ENCODE measurements at places on chromosomes 5 and 9. TPM values are rescaled to one million over a fixed set of nuclear protein-coding genes. Genes with fewer than 3 reads are reported as not detected.
A peak's percentile ranks its signal among the peaks of the same experiment; 100 is the strongest.

DNA sequence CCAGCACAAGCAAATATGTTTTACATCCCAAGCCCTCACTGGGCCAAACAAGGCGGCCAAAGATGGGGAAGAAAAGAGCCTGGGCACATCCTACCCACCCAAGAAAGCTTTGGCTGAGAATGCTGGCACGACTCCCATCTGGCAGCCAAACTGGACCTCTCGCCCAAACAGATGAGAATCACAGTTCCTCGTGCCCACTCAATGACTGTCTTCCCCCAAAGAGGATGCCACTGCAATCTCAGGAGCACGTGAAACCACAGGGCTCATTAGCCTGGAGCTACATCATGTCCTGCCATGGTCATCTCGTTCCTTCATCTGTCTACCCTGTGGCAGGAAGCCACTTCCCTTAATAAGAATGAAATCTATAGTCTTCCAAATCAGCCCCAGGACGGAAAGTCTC is 536.8 kb downstream of the BNC2 start:
- no peak for DNase-seq
- H3K27ac ChIP-seq, result no peak overlapping the region
- no peaks in the 10 kb centered on the region for H3K27me3 ChIP-seq
- no peaks in the 10 kb centered on the region for H3K4me1 ChIP-seq
- H3K36me3 ChIP-seq, result no peaks in the 10 kb centered on the region

- H3K4me3 ChIP-seq, result no peak overlapping the region
- peak; percentile 96 for DNase-seq
- peaks cover 33% of the 10 kb centered on the region for H3K4me1 ChIP-seq
- no peaks in the 10 kb centered on the region for H3K27me3 ChIP-seq
- no peaks in the 10 kb centered on the region for H3K36me3 ChIP-seq
- peak overlapping the region; percentile 82 for H3K27ac ChIP-seq
Measured at GRCh38 chr9:127862075-127863011, 7.9 kb upstream of the ENG start.

Gene PTCH1
- total RNA-seq, result 17.4 TPM

Gene PCDHB12
- total RNA-seq, result 0.95 TPM

DNA sequence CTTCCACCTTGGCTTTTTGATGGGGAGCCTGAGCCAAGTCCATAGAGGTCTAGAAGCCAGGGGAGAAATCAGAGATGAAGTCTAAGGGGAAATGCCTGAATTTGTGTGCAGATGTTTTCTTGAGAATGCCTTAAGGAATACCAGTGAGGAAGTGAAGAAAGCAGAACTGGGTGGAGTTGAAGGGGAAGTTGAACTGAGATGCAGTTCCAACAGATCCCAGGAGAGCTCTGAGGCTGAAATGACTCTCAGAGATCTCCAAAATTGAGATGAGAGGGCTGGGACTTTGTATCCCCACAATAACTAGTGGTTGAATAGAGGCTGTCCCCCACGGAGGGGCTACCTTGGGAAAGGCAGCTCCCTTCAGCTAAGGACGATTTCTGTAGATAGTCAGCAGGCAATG is 197.1 kb downstream of the ZNF462 start:
- no peaks in the 10 kb centered on the region for H3K27me3 ChIP-seq
- H3K27ac ChIP-seq, result no peak overlapping the region
- no peak for DNase-seq
- H3K4me1 ChIP-seq, result no peaks in the 10 kb centered on the region
- H3K36me3 ChIP-seq, result no peaks in the 10 kb centered on the region

DNA sequence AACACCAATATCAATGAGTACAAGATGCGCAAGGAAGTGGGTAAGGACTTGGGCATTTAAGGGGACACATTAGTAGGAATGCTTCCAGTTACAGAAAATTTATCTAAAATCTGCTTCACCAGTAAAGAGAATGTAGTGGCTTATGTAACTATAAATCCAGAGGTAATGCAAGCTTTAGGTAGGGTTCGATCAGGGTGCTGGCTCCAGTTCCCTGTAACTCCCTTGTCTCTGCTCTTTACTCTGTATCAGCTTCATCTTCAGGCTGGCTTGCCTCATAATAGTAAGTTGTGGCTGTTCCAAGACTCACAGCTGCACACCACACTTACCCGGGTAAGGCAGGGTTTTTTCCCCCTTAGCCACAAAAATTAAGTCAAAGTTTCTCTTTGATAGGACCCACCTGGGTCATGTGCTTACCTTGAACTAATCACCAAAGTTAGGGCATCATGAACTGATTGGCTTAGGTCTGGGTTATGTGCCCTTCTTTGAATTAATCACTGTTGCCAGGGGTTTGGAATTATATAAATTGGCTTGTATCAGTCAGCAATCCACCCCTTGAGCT is 35.5 kb downstream of the ARHGEF37 start:
- peak overlapping the region; percentile 23 for H3K27ac ChIP-seq
- DNase-seq, result no peak
- H3K27me3 ChIP-seq, result no peaks in the 10 kb centered on the region
- no peaks in the 10 kb centered on the region for H3K36me3 ChIP-seq

- H3K36me3 ChIP-seq, result no peaks in the 10 kb centered on the region
- peaks cover 10% of the 10 kb centered on the region for H3K4me1 ChIP-seq
- H3K27me3 ChIP-seq, result no peaks in the 10 kb centered on the region
- H3K27ac ChIP-seq, result no peak overlapping the region
- no peak overlapping the region for H3K4me3 ChIP-seq
Measured at GRCh38 chr5:543755-544674, 19.8 kb upstream of the SLC9A3 start.

DNA sequence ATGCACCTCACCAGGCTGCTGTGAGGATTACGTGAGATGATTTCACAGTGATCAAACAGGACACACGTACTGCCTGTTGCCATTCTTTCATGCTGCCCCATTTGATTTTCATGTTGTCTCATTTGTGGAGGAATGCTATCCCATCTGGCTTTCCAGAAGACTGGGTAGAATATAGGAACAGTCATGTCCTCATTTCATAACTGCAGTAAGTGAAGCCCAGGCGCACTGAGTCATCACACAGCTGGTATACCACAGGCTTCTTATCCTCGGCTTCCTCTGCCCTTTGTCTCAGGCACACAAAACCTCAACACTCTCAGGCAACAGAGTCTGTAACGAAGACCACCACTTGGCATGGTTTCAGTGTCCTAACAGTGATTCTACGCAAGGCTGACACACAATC is 62.3 kb downstream of the LHFPL2 start:
- no peak for DNase-seq
- no peaks in the 10 kb centered on the region for H3K36me3 ChIP-seq
- no peak overlapping the region for H3K4me3 ChIP-seq
- H3K27me3 ChIP-seq, result no peaks in the 10 kb centered on the region

GRCh38 chr9:36818965-36819870 is 214.8 kb downstream of the PAX5 start:
- no peaks in the 10 kb centered on the region for H3K4me1 ChIP-seq
- no peak overlapping the region for H3K27ac ChIP-seq

GRCh38 chr5:153365547-153365946 is 124.9 kb upstream of the GRIA1 start:
- DNase-seq, result no peak
- H3K27ac ChIP-seq, result no peak overlapping the region
- H3K4me1 ChIP-seq, result no peaks in the 10 kb centered on the region
- H3K36me3 ChIP-seq, result no peaks in the 10 kb centered on the region
- H3K4me3 ChIP-seq, result no peak overlapping the region

Gene DPYSL3
- 7.4 TPM for total RNA-seq

DNA sequence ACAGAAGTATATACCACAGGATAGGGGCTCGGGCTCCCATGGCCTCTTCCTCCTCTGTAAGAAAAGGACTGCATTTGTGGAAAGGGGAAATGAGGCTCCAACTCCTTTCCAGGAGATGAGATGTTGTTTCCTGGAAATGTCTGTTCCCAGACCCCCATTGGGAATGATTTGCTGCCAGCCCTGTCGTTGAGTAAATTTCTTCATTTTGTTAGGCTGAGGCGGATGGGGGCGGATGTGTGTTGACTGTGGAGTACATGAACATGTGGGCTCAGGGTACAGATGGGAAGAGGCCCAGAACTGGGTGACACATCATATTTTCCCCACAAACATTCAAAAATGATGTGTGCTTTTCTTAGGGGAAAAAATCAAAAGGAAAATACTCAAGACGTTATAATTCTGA is 28.8 kb upstream of the TNFAIP8 start:
- no peaks in the 10 kb centered on the region for H3K36me3 ChIP-seq
- peak; percentile 71 for DNase-seq
- H3K4me1 ChIP-seq, result no peaks in the 10 kb centered on the region
- H3K4me3 ChIP-seq, result no peak overlapping the region
- H3K27ac ChIP-seq, result peak overlapping the region; percentile 0
- H3K27me3 ChIP-seq, result no peaks in the 10 kb centered on the region

Data from Peyer's patch (tissue), 4 donors.